ENCODE measurements at places on chromosomes 7 and 10.

GRCh38 chr7:139618482-139619366, 95.2 kb downstream of the CLEC2L start:
- DNase-seq: no peak

GRCh38 chr10:47167591-47167990, 132.4 kb upstream of the GDF10 start:
- DNase-seq: no peak

DNA sequence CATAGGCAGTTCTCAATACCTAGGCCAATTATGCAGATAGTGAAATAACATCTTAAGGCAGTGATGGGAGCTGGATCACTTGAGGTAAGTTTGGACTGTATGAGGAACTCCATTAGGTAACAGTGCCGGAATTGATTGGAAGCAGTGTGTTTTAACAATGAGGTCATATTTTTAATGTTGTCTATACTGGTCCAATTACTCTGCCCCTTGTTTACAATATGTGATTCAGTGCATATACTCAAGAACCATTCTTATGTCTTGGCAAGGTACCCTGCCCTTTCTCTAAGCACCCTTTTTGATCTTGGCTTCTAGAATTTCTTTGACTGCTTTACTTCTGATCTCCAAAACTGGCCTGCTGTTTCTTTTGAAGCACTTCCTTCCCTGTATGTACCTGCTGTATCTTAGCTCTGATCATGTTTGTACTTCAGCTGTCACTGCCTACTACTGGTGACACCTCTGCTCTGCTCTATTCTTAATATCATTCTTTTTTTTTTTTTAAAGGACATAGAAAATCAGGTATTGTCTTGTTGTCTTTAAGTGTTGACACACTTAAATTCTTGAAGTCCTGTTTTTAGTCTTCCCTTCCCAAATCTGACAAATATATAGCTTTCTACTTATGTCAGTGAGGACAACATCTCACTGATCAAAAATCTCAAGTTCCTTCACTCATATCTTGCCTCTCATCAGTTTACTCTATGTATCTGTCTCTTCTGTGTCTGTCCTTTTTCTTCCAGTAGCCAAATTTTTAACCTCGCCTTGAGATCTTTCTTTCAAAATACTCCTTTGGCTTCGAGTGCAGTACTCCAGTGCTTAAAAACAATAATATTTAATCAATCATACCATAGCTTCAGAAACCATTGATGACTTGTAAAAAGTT, 46.4 kb upstream of the RPA3 start:
- no peak for DNase-seq

DNA sequence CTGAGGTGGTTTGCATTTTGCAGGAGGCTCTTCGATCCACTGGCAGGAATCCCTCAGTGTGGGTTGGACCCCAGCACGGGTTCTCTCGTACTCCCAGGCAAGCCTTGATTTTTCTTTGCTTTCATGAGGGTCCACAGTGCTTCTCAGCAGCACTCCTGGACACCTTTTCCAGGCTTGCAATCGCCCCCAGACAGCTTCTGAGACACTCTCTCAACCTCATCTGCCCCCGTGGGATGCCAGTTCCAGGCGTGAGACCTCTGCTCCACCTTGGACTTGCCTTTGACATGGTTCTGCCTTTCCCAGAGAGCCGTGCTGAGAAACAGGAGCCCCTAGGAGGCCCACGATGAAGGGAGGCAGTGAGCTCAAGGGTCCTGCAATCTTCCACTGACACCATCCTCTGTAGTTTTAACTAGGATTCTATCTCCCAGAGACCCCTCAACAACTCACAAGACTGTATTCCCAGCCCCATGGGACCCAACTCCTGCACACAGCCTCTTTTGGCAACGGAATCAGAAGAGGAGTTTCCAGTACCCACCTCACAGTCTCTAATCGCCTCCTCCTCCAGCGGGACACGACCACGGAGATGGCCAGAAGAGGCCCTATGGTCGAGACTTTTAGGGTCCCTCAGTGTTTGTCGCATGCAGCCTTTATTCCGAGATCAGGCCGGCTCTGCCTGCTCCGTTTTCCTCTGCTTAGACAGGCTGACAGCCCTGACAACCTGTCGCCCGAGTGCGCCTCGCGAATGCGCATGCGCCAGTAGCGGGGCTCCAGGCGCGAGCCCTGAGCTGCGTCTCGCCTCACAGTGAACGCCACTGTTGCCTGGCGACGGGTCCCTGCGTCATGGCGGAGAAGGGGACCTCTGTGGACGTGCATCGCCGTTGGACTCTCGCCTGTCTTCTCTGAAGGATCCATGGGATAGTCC, 26.0 kb upstream of the ZNF273 start:
- peak; percentile 62 for DNase-seq

GRCh38 chr7:140609646-140610045, 31.0 kb downstream of the DENND2A start:
- no peak for DNase-seq

DNA sequence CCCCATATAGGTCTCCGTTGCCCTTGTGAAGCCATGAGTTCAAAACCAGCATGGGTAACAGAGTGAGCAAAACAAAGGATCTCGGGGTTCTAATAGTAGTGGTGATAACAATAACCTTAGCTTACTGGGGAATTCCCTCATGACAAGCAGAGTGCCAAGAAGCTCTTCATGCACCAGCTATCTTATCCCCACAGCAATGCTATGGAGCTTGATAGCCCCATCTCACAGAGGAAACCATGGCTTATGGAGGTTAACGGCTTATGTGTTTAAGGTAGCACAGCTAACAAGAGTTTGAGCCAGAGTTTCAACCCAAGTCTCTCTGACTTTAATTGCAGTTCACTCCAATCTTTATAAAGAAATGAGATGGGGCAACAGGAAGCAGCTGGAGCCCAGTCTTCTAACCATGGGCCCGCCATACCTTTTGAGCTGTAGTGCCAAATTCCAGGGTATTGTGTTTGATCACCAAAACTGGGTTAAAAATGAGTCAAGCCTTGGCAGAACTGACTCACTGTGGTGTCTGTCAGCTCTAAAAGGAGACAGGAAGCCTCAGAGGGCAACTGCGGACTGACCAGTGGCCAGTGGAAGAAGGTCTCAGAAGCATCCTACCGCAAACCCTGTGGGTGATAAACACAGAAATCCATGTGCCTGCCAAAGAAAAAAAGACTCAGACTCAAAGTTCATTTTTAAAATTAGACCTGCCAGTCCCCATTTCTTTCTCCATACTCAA, 16.5 kb upstream of the PLAU start:
- no peak for DNase-seq

DNA sequence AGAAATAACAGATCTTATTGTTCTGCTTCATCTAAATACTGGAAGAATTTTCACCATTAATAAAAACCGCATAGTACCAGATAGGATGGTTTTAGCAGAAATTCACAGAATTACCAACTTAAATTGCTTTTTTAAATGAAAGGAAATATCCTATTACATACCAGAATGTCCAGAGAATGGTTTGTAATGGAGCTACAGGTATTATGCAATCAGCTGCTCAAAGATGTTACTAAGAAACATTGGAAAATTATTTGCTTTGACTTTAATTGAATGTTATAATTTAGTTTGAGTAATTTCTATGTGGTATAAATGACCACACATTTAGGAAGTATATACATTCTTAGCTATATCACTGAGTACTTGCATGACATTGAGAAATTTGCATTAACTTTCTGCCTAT, 338.3 kb downstream of the ETV1 start:
- no peak for DNase-seq

DNA sequence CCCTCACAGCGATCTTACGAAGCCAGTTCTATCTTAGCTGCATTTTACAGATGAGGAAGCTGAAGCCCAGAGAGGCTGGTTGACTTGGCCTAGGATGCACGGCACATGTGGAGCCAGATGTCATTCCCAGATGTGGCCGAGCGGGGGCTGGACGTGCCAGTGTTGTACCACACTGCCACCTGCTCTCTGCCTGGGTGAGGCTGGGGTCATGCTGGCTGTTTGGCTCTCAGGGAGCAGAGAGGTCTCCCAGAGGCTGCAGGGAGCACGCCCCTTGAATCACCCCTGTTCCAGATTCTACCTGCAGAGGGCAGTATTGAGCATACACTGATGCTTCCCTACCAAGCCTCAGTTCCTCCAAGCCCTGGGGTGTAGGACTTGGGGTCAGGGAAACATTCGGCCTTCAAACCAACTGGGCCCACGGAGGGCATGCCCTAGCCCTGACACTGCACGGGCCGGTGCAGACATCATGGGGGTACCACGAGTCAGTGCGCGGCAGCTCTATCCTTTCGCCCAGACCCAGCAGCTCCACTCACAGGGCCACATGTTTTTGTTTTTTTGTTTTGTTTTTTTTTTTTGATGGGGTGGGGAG, 3.8 kb upstream of the GTF2IRD1 start:
- no peak for DNase-seq

GRCh38 chr7:78620920-78621319, 822.3 kb downstream of the PHTF2 start:
- DNase-seq: no peak

GRCh38 chr7:14576578-14576977, 326.0 kb downstream of the DGKB start:
- DNase-seq: no peak

DNA sequence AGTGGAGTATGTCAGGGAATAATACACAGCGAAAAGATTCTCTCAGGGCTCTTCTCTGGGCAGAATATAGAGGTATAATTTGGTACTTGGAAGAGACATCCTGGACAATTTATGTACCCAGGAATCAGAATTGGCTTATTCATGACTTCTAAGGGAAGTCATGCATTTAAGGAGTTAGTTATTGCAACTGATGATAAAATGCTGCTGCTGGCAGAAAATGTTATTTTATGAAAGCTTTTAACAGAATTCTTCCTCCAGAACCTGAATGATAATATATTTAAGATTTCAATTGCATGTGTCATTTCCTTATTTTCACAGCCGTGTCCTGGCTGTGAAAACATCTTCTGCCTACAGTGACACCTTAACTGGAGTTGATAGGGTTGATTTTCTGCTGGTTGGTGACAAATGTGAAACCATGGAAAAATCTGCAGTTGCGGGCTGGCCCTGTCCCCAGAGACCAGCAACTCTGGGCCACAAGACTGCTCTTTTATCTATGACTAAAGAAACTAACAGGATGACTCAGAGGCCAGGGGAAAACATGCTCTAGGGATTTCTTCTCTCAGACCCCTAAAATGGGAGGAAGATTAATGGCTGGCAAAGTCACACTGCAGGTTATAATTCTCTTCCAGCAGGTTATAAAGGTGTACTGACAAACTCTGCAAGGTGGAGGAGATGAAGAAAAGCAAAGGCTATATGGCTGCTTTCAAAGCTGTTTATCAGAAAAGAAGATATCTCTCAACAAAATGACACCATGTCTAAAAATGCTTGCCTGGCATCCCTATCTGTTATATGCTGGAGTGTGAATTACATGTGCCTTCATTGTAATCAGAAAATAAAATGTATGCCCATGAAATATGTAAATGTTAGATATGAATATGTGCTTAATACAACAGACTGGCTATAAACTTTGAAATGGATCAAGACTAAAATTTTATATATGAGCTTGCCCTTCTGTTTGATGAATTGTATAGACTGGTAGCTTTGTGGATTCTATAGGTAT, 12.1 kb upstream of the TRUB1 start:
- DNase-seq: no peak

GRCh38 chr10:60148266-60148840, 241.3 kb downstream of the ANK3 start:
- DNase-seq: no peak

GRCh38 chr7:15433151-15433550, 128.7 kb downstream of the AGMO start:
- DNase-seq: peak; percentile 96

GRCh38 chr10:5064656-5065055, 29.6 kb upstream of the AKR1C3 start:
- no peak for DNase-seq

- no peak for DNase-seq
Measured at GRCh38 chr10:10852464-10852863, 165.2 kb upstream of the CELF2 start.

GRCh38 chr7:116754186-116754585, 82.2 kb downstream of the MET start:
- DNase-seq: no peak

- DNase-seq: no peak
Measured at GRCh38 chr10:77223526-77224460, 413.8 kb downstream of the KCNMA1 start.

- DNase-seq: no peak
Measured at GRCh38 chr10:132138596-132138995, 48.2 kb upstream of the DPYSL4 start.

DNA sequence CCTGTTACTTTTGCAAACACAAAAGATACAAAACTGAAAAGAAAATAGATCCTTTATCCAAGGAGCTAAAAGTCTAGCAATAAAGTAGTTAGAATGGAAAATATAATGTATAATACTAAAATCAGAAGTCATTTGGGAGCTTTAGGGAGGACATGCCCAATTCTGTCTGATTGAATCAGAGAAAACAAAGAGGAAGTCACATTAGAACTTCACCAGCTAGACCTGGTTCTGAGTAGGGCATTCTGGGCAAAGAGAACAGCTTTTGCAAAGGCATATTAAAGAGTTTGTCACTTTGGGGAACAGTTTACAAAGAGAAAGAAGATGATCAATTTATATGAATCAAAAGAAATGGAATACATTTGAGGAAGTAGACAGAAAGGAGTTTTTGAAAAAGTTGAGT, 107.0 kb upstream of the PRSS1 start:
- DNase-seq: no peak

GRCh38 chr7:130356121-130356875, 11.7 kb downstream of the CPA5 start:
- no peak for DNase-seq

DNA sequence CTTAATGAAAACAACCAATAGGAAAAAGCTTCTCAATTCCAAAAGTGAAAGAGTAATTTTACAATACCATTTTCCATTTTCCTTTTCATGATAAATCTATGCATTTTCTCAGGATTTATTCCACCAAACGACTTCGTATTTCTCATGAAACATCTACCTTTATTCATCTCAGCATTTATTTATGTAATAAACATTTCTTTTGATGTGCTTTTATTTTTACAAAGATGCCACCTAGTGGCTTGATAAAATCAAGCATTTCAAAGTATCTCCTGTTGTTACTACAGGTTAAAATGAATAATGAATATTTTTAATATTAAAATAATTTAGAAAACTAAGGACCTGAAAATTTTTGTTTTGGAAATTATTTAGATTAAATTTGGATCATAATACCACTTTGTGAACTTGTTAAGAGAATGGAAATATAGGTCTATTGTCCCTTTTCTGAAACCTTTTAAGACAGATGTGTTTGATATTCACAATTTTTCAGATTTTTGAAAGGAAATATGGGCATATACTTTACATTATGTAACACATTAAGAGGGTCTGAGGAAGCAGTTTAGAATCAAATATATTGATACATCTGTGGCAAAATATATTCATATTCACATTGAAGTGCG, 2.7 kb upstream of the IQUB start:
- DNase-seq: no peak

DNA sequence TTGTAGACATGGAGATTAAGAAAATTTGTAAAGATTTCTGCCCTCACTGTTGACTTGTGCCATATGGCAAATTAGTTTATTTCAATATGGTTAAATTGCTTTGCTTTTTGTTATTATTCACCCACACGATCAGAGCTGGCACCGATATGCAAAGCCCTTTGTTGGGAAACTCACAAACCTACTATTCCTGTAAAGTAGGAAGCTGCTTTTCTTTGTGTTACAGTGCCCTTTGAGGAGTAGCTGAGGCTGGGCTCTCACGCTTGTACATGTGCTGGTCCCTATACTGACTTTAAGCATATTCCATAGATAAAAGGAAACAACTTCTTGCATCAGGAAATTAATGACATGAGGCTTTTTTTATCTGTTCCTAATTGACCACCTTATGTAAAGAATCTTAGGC, 17.6 kb upstream of the AOAH start:
- DNase-seq: no peak
